GM23338 (cell line): ENCODE measurements at places on chromosomes 4 and X.

GRCh38 chr4:83436680-83437079 lies 18.9 kb downstream of the HELQ start:
- DNase-seq = peak; percentile 6

DNA sequence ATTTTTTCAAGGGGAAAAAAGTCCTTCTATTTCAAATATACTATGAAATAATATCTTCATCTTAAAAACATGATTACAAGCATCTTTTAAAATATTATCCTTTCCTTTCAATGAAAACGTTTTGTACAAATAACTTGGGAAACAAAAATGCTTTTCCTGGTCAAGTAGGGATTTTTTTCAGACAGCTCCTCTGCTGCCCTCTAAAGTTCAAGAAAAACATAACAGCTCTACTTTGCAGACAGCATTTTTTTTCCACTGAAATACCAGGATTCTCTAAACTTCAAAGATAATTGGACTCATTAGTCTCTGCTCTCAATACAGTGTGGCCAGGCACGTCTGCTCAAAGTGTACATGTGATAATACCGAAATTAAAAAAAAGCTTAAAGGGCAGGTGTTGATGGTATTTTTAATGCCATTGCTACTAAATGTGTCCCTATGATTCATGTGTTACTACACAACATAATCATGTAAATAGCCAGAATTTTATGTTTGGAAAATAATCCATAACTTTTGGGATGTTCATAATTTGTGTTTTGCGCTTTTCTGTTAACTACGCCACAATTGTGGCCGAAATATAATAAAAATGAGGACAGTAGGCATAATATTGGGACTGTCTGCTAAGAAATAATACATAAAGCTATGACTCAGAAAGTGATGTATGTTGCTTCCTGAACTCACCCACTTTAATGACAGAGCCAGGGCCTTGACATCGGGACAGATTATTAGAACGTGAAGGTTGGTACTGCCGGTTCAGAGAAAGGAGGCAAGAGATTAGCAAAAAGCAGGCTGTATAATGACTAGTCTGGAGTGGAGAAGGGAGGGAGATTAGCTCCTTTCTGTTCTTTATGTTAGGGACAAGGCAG lies 478.9 kb downstream of the KCNIP4 start:
- DNase-seq = peak; percentile 51

GRCh38 chr4:168999809-169000208 lies 10.2 kb downstream of the CBR4 start:
- no peak for DNase-seq

GRCh38 chr4:15971068-15971801 lies 8.3 kb upstream of the FGFBP2 start:
- no peak for DNase-seq

GRCh38 chr4:118898684-118899138 lies 10.1 kb downstream of the SYNPO2 start:
- DNase-seq = no peak
